ENCODE measurements at places on chromosomes 2 and 18. TPM values are rescaled to one million over a fixed set of nuclear protein-coding genes. Genes with fewer than 3 reads are reported as not detected.

Gene PLCD4
- 0.62 TPM for total RNA-seq

Gene SEPTIN2
- 203 TPM for total RNA-seq

- DNase-seq: no peak
- peaks cover 19% of the 10 kb centered on the region for H3K27me3 ChIP-seq
- H3K36me3 ChIP-seq: peaks cover 3% of the 10 kb centered on the region
- no peak overlapping the region for H3K27ac ChIP-seq
- H3K4me3 ChIP-seq: peak overlapping the region; percentile 68
- peaks cover 9% of the 10 kb centered on the region for H3K4me1 ChIP-seq
Observed at GRCh38 chr18:26546170-26546874, 2.0 kb downstream of the KCTD1 start.

GRCh38 chr2:16653083-16653375 is 12.6 kb downstream of the CYRIA start:
- no peak overlapping the region for H3K4me3 ChIP-seq
- DNase-seq: no peak
- peaks cover 23% of the 10 kb centered on the region for H3K4me1 ChIP-seq
- H3K27me3 ChIP-seq: peaks cover 3% of the 10 kb centered on the region
- no peaks in the 10 kb centered on the region for H3K36me3 ChIP-seq

GRCh38 chr2:241573741-241574140 is 15.2 kb downstream of the BOK start:
- no peaks in the 10 kb centered on the region for H3K4me1 ChIP-seq

Gene STON1
- 1.2 TPM for total RNA-seq

Gene SLC11A1
- total RNA-seq: 0.05 TPM

GRCh38 chr2:200279857-200280256 is 26.6 kb upstream of the SPATS2L start:
- no peaks in the 10 kb centered on the region for H3K36me3 ChIP-seq
- DNase-seq: no peak
- H3K27ac ChIP-seq: no peak overlapping the region

DNA sequence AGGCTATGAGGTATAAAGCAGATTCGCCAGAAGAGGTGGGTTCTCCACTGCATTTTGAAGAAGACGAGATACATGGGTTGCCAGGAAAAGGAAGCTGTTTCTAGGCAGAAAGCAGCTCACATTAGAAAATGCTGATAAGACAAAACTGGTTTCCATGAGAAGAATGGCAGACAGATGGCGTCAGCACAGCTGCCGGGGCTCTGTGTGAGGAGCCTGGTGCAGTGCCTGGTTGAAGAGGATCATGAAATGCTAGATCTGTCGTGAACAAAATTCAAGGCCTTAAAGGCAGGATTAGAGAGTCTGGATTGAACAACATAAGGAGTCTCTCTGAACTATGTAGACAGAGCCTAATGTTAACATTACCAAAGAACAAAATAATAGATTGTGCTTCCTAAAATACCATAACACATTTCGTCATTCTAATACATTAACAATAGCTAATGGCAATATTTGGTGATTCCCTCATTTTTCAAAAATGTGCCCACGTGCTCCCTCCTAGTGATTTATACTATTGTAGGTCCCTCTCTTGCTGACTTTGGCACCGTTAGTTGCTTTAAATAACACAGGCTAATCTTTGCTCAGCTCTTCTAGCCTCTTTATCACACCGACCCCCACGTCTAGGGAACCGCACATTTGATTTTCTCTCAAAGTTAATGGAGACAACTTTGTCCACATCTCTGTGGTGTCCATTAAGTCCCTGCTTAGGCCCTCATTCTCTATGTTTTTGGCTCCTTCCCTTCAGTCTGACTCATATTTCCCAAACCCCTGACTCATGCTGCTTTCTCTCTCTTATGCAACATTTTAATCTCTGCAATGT is 38.2 kb downstream of the EFEMP1 start:
- H3K27me3 ChIP-seq: peaks cover 2% of the 10 kb centered on the region
- H3K27ac ChIP-seq: no peak overlapping the region
- H3K36me3 ChIP-seq: no peaks in the 10 kb centered on the region

DNA sequence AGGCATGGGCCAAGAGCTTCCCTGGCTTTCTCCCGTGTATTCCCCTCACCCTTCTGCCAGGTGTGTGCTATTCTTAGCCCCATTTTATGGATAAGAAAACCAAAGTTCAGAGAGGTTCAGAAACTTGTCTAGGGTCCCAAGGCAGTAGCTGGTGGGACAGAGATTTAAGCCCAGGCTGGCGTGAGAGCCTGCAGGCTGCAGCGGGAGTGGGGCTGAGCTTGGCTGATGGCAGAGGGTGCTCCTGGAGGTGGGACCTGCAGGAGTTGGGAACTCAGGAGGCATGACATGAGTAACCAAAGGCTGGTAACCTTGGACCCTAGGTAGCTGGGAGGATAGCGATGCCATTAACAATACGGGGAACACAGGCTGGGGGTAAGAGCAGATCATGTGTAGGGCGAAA is 87.3 kb upstream of the B3GNT7 start:
- H3K27ac ChIP-seq: no peak overlapping the region
- no peaks in the 10 kb centered on the region for H3K36me3 ChIP-seq
- H3K4me1 ChIP-seq: no peaks in the 10 kb centered on the region
- DNase-seq: no peak
- peaks cover 2% of the 10 kb centered on the region for H3K27me3 ChIP-seq

DNA sequence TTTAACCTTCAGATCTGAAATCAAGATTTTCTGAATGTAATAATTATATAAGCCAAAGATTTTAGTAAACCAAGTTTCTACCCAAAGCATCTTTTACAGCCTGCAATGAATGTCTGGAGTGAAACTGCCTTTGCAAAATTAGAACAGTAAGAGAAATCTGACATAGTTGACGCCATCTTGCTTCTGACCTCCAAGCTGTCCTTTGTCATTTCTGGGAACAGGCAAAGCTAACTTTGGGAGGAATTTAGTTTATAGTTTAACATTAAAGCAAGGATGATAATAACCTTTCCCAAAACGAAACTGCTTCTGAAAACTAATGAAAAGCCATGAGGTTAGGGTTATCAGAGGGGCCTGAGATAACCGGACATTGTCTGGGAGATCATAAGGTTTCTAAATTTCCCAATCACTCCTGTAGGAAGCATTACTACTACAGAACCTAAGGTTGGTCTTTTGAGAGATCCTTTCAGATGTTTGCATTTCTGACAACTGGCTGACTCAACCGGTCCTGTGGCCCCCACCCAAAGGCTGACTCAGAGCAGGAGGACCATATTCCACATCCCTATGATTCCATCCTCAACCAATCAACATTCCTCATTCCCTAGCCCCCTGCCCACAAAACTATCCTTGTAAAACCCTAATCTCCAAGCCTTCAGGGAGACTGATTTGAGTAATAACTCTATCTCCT is 124.5 kb downstream of the TMEM131 start:
- H3K27me3 ChIP-seq: no peaks in the 10 kb centered on the region
- peaks cover 4% of the 10 kb centered on the region for H3K36me3 ChIP-seq
- no peak overlapping the region for H3K4me3 ChIP-seq
- peaks cover 35% of the 10 kb centered on the region for H3K4me1 ChIP-seq
- no peak for DNase-seq

DNA sequence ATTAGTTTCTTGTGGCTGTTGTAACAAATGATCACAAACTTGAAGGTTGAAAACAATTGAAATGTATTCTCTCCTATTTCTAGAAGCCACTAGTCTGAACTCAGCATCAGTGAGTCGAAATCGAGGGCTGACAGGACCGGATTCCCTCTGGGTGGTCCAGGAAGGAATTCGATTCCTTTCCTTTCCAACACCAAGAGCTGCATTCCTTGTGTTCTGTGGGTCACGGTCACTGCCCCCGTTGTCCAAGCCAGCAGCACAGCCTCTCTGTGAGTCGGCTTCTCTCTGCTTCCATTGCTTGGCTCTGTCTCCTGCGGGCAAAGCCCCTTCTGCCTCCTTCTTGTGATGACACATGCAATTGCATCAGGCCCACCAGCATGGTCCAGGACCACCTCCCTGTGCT is 67.3 kb downstream of the SMIM21 start:
- no peak overlapping the region for H3K27ac ChIP-seq
- no peak overlapping the region for H3K4me3 ChIP-seq
- H3K4me1 ChIP-seq: no peaks in the 10 kb centered on the region

Gene GPR35
- total RNA-seq: 7.6 TPM

DNA sequence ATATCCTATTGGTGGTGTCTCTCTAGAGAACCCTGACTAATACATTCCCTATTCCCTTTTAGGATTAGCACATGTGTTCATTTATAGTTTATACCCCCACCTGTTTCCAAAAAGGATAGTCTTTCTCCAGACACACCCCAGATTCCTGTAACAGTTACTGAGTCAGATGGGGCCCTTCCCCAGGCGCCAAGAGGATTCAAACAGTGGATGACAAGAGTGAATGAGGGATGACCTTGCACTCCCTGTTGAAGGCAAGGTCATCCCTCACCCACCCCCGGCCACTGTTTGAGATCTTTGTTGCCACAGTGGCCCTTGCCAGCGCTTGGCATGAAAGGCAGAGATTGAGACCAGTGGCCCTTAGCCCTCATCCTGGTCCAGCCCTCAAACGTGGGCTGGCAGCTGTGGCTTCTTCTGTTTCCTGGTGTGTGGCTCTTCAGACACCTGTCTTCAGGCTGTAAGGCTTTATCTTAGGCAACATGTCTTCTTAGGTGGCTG is 15.3 kb upstream of the REEP1 start:
- H3K4me3 ChIP-seq: no peak overlapping the region
- DNase-seq: no peak
- H3K27ac ChIP-seq: no peak overlapping the region
- peaks cover 7% of the 10 kb centered on the region for H3K27me3 ChIP-seq

DNA sequence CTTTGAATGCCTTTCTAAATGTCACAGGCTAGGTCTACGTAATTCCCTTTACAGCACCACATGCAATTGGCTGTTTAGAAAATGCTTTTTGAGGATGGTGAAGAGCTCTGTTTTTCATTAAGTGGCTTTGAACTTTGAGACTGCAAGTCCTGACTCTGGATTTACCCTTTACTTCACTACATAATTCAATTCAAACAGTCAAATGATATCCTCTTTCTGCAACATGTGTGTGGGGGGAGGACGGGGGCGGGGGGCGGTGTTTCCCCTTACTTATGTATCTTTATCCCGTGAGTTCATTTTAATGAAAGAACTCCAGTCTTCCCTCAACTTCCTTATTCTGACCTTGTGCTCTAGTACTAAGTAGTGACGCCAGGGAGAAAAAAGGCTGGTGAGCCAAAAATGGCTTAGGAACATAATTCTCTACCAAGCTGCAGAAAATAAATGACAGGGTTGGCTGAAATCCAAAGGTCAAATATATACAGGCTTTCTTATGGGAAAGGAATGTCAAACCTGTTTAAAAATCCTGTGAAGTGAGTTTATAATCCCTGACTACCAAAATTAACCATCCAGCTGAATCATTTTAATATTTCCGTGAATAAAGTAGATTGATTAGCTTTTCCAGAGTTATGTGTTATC is 119.6 kb downstream of the SLC8A1 start:
- H3K27me3 ChIP-seq: no peaks in the 10 kb centered on the region
- no peaks in the 10 kb centered on the region for H3K4me1 ChIP-seq
- H3K4me3 ChIP-seq: no peak overlapping the region
- H3K36me3 ChIP-seq: no peaks in the 10 kb centered on the region

DNA sequence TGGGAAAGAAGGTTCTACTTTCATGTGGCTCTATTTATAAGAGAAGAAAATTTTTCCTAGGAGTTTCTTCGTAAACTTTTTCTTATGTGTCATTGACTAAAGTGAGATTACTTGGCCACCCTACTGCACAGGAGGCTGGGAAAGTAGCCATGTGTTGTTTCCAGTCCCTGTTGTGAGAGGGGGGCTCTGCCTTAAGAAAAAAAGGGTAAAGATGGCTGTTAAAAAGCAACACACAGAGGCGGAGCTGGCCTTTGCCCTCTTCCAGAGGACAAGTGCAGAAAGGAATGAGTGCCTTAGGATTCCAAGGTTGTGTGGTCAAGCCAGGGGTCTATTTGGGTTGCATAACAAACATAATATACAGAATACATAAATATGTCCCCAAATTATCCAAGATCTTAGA is 230.0 kb upstream of the CXCR4 start:
- H3K36me3 ChIP-seq: no peaks in the 10 kb centered on the region
- H3K4me3 ChIP-seq: no peak overlapping the region
- no peaks in the 10 kb centered on the region for H3K4me1 ChIP-seq
- no peak for DNase-seq

Gene AMMECR1L
- total RNA-seq: 22.2 TPM

DNA sequence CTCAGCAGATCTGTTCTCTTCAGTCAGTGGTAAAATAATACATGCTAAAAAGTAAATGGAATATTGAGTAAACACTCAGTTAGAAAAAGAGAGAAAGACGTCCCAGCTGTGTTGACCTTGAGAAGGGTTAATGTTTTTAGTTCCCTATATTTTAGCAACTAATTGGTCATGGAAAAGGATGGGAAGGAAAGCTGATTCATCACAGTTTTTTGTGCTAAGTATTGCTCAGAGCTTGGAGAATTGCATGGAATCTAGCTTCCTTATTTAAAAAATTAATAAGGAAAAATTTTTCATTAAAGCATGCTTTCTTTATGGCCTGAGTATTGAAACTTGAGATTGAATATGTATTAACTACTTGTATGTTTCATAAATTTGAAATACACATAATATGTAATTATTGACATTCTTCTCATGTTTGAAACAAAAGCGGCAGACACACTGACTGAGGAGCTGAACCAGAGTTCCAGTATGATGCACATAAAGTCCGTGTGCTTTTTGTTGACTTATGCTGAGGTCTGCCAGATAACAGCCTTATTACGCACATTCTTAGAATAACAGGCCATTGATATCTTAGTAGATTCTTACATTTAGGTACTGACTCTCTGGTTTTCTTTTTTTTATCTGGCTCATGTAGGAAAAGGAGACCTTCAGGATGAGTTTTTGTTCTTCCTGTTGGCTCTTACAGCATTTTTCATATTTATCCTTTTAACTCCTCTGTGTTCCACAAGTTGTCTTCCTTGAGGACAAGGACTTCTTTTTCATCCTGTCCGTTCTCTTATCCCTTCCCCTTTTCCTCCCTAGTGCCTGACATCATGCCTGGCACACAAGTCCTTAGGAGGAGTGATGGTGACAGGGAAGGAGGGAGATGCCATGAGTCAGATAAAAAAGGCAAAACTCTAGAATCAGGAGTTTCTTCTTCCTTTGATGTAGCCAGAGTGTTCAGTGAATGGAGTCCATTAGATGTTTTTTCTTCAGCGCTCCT is 194.1 kb downstream of the PTPRM start:
- H3K4me1 ChIP-seq: no peaks in the 10 kb centered on the region
- no peak overlapping the region for H3K4me3 ChIP-seq
- DNase-seq: no peak
- H3K27me3 ChIP-seq: no peaks in the 10 kb centered on the region
- H3K27ac ChIP-seq: no peak overlapping the region
- H3K36me3 ChIP-seq: no peaks in the 10 kb centered on the region

Gene MCFD2
- total RNA-seq: 51.0 TPM

DNA sequence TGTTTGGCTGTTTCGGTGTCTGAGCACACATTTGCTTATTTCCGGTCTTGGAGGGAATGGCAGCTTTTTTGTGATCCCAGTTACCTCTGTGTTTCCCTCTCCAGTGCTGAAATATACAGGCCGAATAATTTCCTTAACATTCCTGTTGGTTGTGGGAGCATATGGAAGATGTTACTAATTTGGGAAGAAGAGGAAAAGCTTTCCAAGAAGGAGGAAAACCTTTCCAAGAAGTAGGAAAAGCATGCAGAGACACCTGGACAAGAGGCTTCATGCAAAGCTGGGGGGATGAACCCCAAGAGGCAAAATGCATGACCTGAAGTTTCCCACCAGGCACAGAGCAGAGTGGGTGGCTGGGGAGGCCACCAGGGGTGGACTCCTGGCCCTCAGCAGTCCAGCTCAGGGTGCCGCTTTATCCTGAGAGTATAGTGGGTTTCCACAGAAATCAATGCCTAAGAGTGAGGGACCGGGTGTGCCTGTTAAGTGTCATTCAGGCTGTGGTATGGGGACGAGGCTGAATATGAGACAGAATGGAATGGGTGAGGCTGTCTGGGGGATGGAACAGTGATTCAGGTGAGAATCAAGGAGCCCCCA is 25.5 kb upstream of the GNAL start:
- H3K4me1 ChIP-seq: no peaks in the 10 kb centered on the region
- no peaks in the 10 kb centered on the region for H3K36me3 ChIP-seq
- DNase-seq: no peak

Gene INPP5D
- total RNA-seq: 61.2 TPM
